ENCODE measurements at places on chromosomes 12 and 14.
A peak's percentile ranks its signal among the peaks of the same experiment; 100 is the strongest.

DNA sequence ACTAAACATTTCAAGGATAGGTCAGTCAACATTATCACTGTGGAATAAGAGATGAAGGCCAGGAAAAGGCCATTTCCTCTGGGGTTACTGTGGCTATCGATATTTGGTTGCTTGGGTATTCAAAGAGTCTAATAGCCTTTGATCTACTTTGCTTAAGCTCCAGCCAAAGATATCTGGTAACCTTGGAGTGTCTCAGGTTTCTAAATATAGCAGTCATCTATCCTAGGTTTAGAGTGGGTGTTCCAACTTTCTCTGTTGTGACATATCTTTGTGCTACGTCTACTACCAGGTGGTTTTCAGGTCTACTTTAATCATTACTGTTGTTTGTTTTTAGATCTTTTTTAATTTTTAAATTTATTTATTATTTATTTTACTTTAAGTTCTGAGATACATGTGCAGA is 42.4 kb downstream of the RDH12 start:
- no peak for DNase-seq

DNA sequence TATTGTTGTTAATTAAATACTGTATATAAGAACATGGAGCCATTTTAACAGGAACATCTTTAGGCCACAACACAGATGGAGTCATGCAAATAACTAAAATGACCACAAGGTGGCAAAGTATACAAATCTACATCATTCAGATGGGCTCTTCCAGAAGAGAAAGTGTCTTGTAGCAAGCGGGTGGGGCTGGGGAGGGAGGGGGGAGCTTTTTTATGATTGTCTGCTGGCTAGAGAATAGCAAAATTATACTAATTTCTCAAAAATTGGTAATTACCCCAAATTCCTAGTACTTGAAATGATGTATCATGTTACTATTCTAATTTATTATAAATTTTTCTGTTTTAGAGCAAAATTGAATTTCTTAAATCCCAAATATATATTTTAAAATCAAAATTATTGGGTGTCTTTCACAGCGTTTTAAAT is 378.7 kb downstream of the PRKD1 start:
- DNase-seq, result no peak

DNA sequence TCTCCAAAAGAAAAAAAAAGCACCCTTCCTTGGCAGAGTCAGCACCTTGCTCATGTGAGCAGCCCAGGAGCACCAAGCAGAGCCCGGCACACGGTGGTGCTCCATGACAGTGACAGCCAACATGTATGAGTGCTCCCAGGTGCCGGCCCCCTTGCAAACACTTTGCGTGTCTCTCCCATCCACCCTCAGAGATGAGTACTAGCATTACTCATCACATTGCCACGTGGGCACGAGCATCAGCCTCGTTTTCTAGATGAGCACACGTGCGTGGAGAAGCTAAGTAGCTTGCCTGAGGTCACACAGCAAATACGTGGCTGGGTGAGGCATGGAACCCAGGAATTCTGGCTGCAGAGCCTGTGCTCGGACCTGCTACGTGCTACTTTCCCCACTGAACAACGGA is 177.9 kb upstream of the PRMT8 start:
- no peak for DNase-seq

GRCh38 chr14:104798300-104799243 is 2.3 kb upstream of the ZBTB42 start:
- DNase-seq, result no peak

DNA sequence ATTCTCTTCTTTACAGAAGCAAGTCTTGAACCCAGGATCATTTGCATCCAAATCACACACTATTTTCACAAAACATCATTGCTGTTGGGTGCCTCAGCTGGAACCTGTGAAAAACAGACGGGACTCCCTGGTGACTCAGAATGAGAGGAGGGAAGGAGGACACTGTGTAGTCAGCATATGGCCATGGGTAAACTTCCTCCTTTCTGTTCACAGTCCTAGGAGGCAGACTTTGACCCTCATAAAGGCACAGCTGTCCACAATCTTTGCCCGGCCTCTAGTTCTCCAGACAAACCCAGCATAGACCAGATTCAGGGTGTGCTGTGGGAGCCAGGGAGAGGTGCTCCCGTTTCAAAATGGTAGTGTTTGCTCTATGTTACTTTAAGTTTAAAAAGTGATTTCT is 62.0 kb downstream of the DYRK2 start:
- DNase-seq, result no peak

DNA sequence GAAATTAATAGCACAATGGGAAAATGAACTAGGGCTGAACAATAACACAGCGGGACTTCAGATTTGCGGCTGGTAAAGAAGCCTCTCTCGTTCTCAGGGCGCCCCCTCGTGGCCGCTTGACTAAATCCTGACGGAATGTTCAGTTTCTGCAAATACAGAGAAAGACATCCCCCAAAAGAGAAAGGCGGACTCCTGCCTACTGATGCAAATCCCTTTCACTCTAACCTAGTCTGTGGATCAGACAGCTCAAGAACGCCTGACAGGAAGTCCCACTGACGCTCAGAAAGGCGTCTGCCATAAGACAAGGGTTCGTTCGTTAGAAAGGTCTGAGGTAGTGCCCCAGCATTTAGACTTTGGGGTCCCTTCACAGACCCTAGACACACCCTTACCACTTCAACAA is 2.5 kb downstream of the NUAK1 start:
- peak; percentile 97 for DNase-seq

DNA sequence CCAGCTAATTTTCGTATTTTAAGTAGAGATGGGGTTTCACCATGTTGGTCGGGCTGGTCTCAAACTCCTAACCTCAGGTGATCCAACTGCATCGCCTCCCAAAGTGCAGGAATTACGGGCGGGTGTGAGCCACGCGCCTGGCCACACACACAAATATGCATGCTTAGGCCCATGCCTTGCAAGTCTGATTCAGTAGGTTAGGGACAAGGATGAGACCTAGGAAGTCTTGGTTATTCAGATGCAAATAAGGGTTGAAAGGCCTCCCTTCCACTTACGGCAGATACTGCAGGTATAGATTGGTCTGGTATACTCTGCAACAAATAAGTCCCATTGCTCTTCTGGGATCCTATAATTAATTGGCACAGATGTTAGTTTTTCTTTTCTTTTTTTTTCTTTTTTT is 32.9 kb downstream of the TXNRD1 start:
- no peak for DNase-seq
